ENCODE measurements at places on chromosomes 1 and 21.

- DNase-seq = no peak
These were observed 69.3 kb upstream of the BCAR3 start for GRCh38 chr1:93750955-93751354.

DNA sequence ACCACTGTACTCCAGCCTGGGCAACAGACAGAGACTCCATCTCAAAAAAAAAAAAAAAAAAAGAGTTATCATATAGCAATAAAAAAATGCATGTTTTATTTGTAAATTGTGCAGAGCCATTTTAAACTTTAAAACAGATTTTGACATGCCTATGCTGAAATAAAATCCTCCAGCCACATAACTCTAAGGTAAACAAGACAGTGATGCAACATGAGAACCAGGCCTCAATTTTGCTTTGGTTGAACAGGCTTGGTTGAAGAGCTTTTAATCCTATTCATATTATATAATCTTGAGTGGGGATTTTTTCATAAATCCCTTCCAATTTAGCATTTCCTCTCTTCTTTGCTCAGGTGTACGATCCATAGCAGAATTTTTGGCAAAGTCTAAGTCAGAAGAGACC lies 26.1 kb downstream of the ARMH1 start:
- no peak for DNase-seq

DNA sequence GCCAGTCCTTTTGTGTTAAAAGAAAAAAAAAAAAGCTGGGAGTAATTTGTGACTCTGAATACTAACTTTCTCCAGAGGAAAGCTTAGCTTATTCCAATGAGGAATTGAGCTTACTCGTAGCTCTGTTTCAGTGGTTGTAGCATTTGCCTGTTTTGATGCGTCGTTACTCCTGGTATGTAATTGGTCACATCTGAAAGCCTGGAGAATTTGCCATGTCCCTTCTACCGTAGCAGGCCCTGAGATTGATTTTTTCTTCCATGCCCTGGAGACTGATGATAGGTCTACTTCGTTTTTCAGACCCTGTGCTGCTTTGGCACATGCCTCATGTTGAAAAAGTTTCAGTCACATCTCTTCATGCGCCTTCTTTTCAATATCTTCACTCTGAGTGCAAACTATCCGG lies 1103.0 kb downstream of the PLA2G4A start:
- no peak for DNase-seq

DNA sequence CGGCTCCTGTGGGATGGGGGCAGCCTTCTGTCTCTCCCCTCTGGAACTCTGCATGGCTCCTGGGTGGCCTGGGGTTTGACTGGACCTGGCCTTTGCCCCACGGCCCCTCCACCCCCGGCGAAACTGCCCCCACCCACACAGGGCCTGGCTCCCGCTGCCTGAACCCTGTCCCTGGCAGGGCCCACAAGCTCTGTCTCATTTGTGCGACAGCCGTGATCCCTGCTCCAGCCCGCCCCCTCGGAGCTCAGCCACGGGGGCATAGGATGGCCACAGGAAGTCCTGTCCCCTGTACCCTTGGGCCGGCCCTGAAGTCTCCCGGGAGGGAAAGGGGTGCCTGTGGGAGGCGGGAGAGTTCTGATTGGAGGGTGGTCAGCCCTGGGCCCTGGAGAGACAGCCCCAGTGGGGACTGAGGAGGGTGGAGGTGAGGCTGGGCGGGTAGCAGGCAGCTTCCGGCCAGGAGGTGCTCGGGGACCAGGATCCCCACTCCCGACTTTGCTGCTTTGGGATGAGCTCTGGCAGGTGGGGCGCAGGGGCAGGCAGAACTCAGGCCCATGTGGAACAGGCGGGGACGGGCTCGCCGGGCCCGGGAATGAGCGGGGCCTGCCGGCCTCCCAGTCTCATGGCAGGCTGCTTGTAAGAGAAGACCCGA lies 45.1 kb downstream of the SLX9 start:
- DNase-seq = no peak

GRCh38 chr1:55610203-55610602 lies 395.0 kb upstream of the USP24 start:
- no peak for DNase-seq

DNA sequence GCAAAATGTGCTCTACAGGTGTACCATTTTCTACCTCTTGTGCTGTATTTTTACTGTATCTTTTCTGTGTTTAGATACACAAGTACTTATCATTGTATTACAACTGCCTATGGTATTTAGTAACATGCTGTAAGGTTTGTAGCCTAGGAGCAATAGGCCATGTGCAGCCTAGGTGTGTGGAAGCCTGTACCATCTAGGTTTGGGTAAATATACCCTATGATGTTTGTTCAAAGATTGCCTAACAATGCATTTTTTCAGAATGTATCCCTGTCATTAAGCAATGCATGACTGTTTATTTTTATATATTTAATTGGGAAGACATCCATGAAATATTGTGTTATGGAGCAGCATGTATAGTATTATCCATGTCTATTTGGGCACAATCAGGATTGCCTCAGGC lies 11.0 kb downstream of the ETV3L start:
- DNase-seq = no peak

DNA sequence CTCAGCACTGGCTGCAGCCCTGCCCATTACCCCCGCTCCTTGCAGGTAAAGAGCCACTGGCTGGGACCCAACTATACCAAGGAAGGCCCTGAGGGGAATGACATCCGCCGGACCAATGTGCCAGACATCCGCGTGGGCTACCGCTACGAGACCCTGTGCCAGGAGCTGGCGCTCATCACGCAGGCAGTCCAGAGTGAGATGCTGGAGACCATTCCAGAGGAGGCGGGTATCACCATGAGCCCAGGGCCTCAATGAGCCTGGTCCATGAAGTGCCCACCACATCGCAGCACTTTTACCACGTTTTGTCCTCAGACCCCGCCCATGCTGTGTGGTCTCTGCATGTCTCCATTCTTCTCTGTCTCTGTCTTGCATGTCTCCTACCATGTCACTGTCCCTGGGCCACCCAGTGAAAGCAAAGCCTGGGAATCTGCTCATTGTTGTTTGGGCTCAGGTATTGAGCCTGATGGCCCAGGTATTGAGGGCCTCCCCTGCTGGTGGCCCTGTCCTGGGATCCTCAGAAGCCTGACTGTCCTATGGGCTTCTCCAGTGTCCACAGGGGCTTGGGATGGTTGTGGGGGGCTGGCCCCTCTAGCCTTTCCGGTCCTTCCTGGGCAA lies 11.4 kb downstream of the AMPD2 start:
- DNase-seq = no peak

DNA sequence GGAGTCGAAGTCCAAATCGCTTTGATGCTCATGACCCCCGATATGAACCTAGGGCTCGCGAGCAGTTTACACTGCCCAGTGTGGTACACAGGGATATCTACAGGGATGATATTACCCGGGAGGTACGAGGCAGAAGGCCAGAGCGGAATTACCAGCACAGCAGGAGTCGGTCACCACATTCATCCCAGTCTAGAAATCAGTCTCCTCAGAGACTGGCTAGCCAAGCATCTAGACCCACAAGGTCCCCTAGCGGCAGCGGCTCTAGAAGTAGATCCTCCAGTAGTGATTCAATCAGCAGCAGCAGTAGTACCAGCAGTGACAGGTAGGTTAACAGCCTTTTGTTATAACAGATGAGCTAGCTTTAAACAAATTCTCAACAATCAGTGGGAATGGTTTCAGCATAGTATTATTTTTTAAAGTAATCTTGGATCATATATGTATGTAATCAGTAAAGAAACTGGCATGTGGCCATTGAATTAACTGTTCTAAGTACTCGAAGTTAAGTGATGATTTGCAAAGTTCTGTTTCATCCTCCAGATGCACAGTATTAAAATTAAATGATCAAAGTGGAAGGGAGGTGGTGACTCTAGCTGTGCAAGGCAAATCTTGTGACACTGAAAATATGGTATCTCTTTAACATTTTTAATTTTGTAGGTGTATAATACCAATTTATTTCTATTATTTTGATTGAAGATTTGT lies 29.0 kb downstream of the SPEN start:
- no peak for DNase-seq

DNA sequence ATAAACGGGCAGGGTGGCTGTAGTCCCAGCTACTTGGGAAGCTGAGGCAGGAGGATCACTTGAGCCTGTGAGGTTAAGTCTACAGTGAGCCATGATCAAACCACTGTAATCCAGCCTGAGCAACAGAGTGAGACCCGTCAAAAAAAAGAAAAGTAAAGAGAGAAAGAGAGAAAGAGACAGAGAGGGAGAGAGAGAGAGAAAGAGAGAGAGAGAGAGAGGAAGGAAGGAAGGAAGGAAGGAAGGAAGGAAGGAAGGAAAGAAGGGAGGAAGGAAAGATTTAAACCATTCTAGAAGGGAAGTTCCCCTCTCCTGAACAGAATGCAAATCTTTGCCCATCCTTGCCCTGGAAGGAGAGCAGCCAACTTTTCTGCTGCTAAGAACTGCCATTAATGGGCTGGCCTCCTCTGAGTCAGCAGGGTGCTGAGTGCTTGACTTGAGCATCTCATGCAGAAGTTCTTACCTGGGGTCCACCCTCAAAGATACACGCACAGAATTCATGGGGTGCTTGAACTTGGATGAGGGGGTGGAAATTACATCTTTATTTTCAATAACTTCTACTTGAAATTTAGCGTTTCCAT lies 24.5 kb upstream of the TARDBP start:
- no peak for DNase-seq

GRCh38 chr1:220076861-220077762 lies 12.5 kb downstream of the BPNT1 start:
- no peak for DNase-seq

GRCh38 chr1:67748630-67749029 lies 63.6 kb downstream of the GADD45A start:
- DNase-seq = no peak

DNA sequence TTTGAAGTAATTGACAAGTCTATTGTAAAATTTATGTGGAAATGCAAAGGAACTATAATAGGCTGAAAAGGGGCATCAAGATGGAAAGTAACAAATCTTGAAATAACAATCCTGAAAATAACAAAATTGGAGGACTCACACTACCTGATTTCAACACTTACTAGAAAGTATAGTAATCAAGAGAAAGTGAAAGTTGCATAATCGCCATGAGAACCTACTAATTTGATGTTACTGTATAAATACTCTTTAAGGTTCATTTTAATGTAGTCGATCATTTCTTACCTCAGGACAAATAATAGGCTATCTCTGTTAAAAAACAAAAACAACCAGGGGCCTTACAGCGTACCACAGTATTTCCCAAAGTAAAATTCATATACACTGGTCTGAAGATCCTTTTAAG lies 71.7 kb downstream of the EDEM3 start:
- DNase-seq = no peak

Data from stimulated activated CD8-positive, alpha-beta memory T cell treated with anti-CD3 and anti-CD28 coated beads, Interleukin-15, amount 100 ng/mL, for 48 hours (primary cell).